ENCODE measurements at places on chromosomes 4 and X. TPM values are rescaled to one million over a fixed set of nuclear protein-coding genes. Genes with fewer than 3 reads are reported as not detected.

Gene RNF175
- total RNA-seq = 34.6 TPM

Gene PNMA6F
- total RNA-seq = not detected

Gene FOXR2
- not detected for total RNA-seq

Gene MAGEA10
- total RNA-seq = not detected

Gene DACH2
- 0.11 TPM for total RNA-seq

Gene SSX4
- not detected for total RNA-seq

Gene FABP2
- total RNA-seq = not detected

Gene OTOP1
- total RNA-seq = not detected

Gene ADGRG2
- 0.43 TPM for total RNA-seq

Gene RAB33A
- total RNA-seq = 5.1 TPM

Gene HSD17B13
- total RNA-seq = 0.60 TPM

Gene AMOT
- 7.5 TPM for total RNA-seq

Gene ZNF185
- 14.0 TPM for total RNA-seq

Gene CLCN4
- 6.5 TPM for total RNA-seq

Gene FAM184B
- 0.03 TPM for total RNA-seq

Gene ZNF630
- 2.1 TPM for total RNA-seq

Measured in neural progenitor cell (in vitro differentiated cells).